ENCODE measurements at places on chromosomes 12 and 14.
A peak's percentile ranks its signal among the peaks of the same experiment; 100 is the strongest.

DNA sequence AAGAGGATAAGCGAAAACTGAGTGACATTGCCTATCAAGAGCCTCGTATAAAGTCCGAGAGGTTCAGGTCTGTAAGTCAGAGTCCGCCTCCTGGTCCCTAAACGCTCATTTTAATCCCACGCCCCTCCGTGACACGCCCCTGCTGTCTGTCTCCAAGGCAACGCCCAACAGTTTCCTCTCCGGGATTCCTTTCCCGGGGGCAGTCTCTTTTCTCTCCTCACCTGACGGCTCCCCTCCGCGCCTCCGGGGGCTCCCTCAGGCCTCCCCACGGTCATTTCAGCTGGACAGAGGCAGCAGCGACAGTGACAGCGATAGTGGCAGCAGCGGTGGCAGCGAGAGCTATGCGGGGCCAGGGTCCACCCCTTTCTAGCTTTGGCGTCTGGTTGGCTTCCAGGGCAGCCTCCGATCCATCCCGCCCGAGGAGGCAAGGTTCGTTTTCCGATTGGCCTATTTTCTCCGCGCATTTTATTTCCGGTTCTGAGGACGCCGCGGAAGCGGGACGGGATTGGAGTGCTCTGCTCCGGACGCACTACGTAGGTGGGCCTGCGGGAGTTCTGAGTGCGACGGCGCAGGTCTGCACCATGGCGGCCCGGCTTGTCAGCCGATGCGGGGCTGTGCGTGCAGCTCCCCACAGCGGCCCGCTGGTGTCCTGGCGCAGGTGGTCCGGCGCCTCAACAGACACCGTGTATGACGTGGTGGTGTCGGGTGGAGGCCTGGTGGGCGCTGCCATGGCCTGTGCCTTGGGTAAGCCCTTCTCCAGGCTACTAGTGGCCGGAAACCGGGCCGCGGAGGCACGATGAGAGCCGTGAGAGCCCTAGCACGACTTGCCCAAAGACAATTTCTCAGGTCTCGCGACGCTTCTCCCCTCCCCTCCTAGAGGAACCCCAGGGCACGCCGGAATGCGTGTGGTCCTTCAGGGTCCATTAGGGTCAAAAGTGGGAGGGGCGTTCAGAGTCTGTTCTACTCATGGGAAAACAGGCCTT lies at the start of the genes COQ6 and FAM161B:
Gene COQ6 (plus strand): TSS at position 551 of the 983 bp plus-strand sequence. CDS start 31 bp downstream, at position 582.
Gene FAM161B (minus strand): TSS at position 343 of the 983 bp plus-strand sequence. CDS start 68 bp downstream, at position 275.
- peak; percentile 96 for DNase-seq

DNA sequence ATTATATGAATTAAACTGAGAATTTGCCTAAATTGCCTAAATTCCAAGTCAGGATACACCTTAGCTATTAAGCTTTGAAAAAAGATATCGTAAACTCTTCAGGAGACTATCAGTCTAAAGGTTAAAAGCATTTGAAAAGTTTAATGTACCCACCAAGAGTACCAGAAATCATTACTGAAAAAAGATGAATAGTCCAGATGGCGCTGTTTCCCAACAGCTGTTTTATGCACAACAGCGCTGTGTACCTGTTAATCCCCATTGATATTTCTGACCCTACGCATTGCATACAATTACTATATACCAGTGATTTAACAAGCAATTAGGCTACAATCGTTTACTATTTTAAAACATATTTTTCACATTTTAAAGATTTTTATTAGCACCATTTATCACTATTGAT lies 185.0 kb downstream of the PLCZ1 start:
- DNase-seq: no peak

GRCh38 chr12:128929057-128929456 lies 75.8 kb downstream of the GLT1D1 start:
- no peak for DNase-seq

- DNase-seq: no peak
Measured at GRCh38 chr14:25929881-25930615, 667.8 kb downstream of the NOVA1 start.

- DNase-seq: peak; percentile 90
Measured at GRCh38 chr12:132314516-132315233, 14.7 kb downstream of the GALNT9 start.

GRCh38 chr12:5269846-5270245 lies 162.1 kb upstream of the NTF3 start:
- DNase-seq: no peak

DNA sequence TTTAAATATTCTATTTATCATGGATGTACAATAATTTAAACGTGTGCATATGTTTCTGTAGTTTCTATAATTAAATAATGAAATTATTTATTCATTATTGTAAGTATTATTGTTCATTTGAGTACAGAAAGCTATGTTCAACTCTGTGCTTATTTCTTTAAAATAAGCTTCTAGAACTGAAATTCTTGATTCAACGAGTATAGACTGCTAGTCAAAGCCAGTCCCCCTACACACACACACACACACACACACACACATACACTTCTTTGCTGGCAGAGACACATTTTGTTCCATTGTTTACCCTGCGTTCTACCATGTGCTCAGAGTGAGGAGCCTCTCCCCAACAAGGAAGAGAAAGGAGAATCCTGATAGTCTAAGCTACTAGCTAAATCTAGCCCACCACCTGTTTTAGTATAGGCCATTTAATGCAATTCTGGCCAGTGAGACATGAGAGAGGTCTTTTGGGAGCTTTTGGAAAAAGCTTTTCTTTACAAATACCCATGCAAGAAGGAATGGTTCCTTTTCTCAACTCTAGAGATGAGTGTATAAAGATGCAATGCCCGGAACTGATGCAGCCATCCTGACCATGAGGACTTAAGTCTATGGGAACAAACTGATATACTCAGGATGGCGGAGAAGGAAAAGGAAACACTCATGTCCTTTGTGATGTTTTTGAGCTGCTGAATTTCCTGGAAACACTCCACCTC lies 161.4 kb downstream of the NDUFA12 start:
- DNase-seq: no peak

- DNase-seq: no peak
Measured at GRCh38 chr12:113485330-113485729, 13.7 kb upstream of the LHX5 start.
